Activated naive CD8-positive, alpha-beta T cell treated with anti-CD3 and anti-CD28 coated beads, Interleukin-2, amount 50 U/mL, for 16 hours (primary cell): ENCODE measurements at places on chromosomes 13 and 19.

GRCh38 chr13:19845758-19846157 lies 17.7 kb downstream of the ZMYM5 start:
- DNase-seq: no peak

GRCh38 chr19:55227241-55228014 lies 1.1 kb downstream of the TMEM86B start:
- DNase-seq: no peak

- no peak for DNase-seq
These were observed 6.1 kb upstream of the CEACAM7 start for GRCh38 chr19:41694196-41694595.

- DNase-seq: no peak
These were observed 4.7 kb upstream of the GJB2 start for GRCh38 chr13:20197361-20197834.

DNA sequence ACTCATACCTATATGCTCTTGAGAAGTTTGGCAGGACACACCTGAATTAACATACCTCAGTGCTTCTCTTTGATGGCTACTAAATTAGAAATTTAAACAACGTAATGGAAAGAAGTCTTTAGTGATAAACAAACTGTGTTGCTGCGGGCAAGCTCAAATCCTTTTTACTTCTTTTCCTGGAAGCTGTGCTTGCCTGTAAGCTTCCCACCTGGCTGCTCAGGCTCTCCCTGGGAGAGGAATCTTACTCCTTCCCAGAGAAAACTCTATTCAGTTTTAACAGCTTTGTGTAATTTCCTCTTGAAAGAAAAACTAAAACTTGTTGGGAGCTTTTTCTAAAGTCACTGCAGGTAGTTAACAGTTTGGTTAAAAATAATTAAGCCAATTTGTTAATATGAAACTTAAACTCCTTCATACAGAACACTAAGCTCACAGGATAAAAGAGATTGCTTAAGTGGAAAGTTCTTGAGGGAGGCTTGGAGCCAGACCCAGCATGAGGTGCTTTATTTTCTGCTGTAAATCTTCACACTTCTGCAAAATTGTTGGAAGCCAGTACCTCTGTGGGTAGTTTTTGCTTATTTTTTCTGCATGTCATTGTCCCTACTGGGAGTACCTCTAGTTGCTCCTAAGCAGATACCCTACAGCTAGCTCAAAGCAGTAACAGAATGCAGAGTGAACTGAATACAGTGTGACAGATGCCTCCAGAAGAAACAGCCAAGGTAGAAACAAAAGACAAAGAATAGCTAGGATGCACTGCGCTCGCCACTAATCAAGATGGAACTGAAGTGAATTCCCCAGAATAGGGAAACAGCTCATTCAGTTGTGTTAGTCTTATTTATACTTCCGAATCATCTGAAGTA lies 1253.0 kb downstream of the PCDH17 start:
- no peak for DNase-seq

DNA sequence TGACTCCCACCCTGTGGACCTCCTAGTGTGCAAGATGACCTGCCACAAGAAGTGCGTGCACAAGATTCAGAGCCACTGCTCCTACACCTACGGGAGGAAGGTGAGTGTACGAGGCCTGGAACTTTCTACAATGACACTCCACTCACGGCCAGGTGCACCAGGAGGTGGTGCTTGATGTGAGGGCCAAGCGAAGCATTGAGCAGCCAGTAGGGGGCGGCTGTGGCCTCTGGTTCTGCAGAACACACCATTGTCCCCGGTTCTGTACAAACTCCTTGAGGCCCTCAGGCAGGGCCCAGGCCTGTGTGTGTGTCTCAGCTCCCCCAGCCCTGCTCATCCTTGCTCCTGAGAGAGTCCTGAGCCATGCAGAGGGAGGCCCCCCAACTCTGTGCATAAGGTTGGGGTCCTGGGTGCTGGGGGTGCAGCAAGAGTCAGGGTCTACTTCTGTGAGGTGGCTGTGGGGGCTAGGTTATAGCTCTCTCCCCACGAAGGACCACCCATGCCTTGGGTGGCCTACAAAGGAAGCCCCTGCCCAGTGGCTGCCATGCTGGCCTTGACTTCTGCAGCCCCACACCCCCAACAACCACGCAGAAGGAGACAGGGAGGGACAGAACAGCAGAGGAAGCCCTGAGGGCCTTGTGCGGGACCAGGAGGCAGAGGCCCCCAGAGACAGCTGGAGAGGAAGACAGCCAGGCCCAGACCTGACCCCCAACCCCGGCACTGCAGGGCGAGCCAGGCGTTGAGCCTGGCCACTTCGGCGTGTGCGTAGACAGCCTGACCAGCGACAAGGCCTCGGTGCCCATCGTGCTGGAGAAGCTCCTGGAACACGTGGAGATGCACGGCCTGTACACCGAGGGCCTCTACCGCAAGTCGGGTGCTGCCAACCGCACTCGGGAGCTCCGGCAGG lies 9.7 kb upstream of the USE1 start:
- no peak for DNase-seq

GRCh38 chr19:13152356-13152973 lies 2.3 kb downstream of the IER2 start:
- DNase-seq: no peak

DNA sequence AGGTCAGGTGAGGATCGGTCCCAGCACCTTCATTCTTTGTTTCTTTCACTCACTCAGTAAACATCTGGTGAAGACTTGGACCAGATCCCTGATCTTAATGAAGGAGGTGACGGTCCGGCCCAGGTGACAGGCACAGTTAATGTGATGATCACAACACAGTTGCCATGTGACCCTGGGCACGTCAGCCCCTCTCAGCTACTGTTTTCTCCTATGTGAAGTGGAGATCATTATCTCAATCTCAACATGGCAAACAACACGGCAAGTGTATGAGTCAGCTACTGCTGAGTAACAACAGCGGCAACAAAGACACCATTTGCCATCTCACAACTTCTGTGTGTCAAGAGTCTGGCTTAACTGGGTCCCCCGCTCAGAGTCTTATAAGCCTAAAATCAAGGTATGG lies 74.6 kb downstream of the GNG7 start:
- no peak for DNase-seq

DNA sequence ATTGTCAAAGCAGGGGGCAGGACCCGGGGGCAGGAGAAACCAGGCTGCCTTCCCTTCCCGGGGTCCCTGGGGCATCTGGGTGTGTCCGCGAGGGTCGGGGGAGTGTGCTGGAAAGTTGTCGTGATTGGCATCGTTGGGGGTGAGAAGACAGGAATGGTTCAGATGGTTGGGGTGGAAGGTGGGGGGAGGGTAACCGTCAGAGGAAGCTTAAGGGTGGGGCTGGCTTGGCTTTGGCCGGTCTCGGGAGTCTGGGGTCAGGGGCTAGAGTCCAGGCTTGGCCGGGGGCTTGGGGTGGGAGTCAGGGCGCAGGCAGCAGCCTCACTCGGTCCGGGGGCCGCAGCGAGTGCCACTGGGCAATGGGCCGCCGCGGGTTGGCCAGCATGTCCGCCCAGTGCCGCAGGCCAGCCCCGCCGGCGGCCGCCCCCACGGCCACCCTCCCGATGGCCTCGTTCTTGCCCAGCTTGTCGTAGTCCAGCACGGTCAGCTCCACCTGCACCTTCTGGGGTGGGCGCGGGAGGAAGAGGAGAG lies 6.8 kb upstream of the DNAAF3 start:
- no peak for DNase-seq

- DNase-seq: no peak
These were observed 18.4 kb upstream of the MYCBP2 start for GRCh38 chr13:77345150-77345780.

- DNase-seq: no peak
These were observed 507.4 kb upstream of the KLF12 start for GRCh38 chr13:74641586-74641985.

- DNase-seq: no peak
These were observed 18.0 kb upstream of the ZNF681 start for GRCh38 chr19:23776507-23777205.

- no peak for DNase-seq
These were observed 27.1 kb upstream of the UBL3 start for GRCh38 chr13:29877456-29878078.

- DNase-seq: no peak
These were observed 3.3 kb downstream of the ZBTB45 start for GRCh38 chr19:58516246-58516836.

- DNase-seq: no peak
These were observed at the start of gene ZNF418 for GRCh38 chr19:57934820-57935665. Gene ZNF418 (minus strand): TSS chr19:57935402. CDS start chr19:57933822, 1,580 bp downstream.

DNA sequence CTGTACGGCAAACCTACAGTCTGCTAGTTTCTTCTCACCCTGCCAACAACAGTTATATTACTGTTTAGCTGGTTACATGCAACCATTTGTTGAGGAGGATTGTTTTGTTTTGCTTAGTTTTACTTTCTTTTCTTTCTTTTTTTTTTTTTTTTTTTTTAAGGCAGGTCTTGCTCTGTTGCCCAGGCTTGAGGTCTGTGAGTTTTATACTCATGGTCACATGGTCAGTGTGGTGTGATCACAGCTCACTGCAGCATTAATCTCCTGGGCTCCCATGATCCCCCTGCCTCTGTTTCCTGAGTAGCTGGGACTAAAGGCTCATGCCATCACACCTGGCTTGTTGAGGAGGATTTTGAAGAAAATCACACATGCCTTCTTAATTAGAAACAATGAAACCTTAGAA lies 505.6 kb downstream of the GPC5 start:
- no peak for DNase-seq

- DNase-seq: no peak
These were observed 81.3 kb downstream of the TEX29 start for GRCh38 chr13:111401755-111402154.

- DNase-seq: no peak
These were observed 10.2 kb downstream of the EPSTI1 start for GRCh38 chr13:42981853-42982252.

GRCh38 chr13:80603351-80603750 lies 262.4 kb upstream of the SPRY2 start:
- DNase-seq: no peak

- no peak for DNase-seq
These were observed 5.4 kb downstream of the KCTD4 start for GRCh38 chr13:45195421-45195820.

GRCh38 chr19:49119411-49120324 lies at the start of gene PPFIA3:
Gene PPFIA3 (plus strand): TSS chr19:49119544. CDS start chr19:49127874, 8,330 bp downstream.
- DNase-seq: no peak

GRCh38 chr19:28610731-28611130 lies 602.2 kb downstream of the UQCRFS1 start:
- DNase-seq: no peak

- no peak for DNase-seq
These were observed 4.4 kb downstream of the ZSWIM4 start for GRCh38 chr19:13799669-13800068.

DNA sequence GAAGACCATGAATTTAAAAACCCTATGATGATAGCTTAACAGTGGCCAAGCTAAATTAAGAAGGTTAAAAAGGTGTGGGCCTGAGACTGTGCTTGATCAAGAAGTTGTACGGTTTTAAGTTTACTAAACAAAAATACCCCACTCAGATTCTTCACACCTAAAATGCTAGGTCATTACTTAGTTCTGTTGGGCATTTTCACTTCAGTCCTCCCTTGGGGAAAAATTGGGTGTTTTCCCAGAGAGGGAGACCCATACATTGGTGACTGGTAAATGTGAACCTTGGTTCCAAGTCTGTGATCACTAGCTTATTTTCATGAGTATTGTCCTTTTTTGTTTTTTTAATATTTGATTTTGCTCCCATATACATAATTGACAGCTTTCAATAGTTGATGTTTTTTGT lies 44.4 kb downstream of the MTUS2 start:
- DNase-seq: no peak

DNA sequence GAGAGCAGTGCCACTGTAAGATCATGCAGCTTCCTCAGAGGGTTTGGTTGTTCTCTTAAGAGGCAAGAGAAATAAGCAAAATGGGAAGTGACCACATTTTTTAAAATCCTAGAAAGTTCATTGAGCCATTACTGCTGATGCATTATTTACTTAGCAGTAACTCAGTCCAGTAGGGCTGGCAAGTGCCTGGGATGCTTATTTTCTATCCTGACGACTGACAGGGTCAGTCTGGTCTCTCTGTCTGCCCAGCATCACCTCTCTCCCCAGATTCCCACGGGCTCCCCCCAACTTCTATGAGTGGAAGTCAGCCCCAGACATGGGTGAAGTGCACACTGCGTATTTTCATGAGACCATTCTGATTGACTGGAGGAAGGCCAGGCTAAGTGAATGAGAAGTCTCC lies 10.4 kb downstream of the SHISA2 start:
- DNase-seq: no peak

DNA sequence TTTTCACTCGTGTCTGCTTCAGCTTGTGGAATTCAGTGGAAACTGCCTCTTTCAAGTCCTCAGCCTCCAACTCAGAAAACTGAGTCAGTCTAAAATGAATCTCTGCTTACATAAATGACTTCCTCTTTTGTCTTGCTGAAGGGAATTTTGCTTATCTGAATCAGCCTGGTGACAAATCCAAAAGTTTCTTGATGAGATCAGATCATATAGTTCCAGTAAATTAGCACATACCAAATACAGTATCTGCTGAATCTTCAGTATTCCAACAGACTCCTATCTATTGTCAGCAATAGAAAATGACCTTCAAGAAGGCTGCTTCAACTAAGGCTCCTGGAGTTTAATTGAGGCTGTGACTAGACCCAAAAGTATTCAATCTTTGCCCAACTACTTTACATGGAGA lies 290.0 kb downstream of the MZT1 start:
- DNase-seq: no peak

DNA sequence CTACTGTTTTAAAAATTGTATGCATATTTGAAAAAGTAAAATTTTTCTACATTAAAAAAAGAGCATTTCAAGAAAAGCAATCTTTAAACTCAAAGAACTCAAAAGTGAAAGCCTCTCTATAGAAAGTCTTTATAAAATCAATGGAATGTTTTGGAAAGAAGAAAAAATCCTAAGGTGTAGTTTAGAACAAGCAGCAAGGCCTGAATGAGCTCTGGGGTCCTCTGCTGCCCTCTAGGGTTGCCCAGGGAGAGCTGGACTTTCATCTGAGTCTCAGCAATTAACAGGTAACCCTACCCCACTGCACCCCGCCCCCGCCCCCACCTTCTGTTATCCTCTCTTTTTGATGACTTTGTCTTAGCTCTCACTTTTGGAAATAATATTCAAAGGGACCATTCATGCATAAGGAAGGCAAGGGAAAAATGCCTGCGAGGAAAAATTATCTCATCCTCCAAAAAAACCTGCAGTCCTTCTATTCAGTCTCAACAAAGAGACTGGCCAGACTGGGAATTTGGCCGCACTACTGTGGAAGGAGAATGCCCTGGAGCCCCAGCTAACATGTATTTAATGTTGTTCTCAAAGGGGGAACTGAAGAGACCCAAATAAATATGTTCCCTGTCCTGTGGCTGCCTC lies 24.1 kb downstream of the SLC25A30 start:
- no peak for DNase-seq
